ENCODE measurements at places on chromosomes 2 and 18.
A peak's percentile ranks its signal among the peaks of the same experiment; 100 is the strongest.

DNA sequence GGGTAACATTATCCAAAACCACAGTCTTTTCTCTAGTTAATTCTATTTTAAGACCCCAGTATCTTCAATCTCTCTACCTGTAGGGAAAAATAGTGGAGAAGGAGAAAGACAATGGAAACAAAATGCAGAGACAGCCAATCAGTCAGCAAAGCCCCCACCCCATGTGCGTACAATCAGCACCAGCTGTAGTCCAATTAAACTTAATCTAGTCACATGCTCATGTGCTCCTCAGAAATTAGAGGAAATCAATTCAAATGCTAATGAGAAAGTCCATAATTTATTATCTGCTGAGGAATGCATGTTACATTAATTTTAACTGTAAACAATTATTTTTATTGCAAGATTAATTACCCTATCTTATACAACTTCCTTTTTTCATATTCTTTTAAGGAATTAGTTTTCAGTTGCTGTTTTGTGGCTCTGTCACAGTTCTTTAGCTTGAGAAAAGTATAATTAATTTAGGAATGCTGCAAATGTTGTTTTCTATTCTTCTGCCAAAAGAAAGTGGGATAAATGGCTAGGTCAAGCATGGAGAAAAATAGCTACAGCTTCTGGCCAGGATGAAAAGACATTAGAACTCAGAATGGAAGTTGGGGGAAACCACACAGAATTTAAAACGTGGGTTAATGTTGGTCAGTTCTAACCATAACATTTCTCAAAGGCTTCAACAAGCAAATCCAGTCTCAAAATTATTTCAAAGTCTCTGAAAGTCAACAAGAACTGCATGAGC, 232.4 kb upstream of the HNRNPA3 start:
- DNase-seq: no peak

GRCh38 chr2:68487773-68488355, 20.5 kb downstream of the APLF start:
- peak; percentile 28 for DNase-seq

- DNase-seq: no peak
Observed at GRCh38 chr2:191891656-191892055, 44.8 kb upstream of the CAVIN2 start.

DNA sequence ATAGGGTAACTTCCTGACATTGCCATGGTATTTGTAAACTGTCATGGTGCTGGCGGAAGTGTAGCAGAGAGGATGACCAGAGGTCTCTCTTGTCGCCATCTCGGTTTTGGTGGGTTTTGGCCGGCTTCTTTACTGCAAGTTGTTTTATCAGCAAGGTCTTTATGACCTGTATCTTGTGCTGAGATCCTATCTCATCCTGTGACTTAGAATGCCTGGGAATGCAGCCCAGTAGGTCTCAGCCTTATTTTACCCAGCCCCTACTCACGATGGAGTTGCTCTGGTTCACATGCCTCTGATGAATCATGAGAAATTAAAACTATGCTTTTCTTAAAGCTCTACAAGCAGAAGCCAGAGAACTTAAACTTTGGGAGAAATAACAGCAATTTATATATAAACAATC, 12.7 kb upstream of the NFU1 start:
- no peak for DNase-seq

- DNase-seq: no peak
Observed at GRCh38 chr2:150625303-150625702, 137.8 kb upstream of the RND3 start.

- DNase-seq: no peak
Observed at GRCh38 chr18:30280186-30280585, 762.4 kb downstream of the DSC3 start.

- DNase-seq: no peak
Observed at GRCh38 chr2:206989311-206989710, 50.0 kb downstream of the CPO start.

GRCh38 chr2:129233751-129234406, 745.6 kb upstream of the RAB6C start:
- DNase-seq: no peak

- no peak for DNase-seq
Observed at GRCh38 chr2:238518172-238518820, 91.6 kb downstream of the ASB1 start.

- DNase-seq: no peak
Observed at GRCh38 chr2:102094917-102095316, 47.6 kb upstream of the IL1R1 start.

DNA sequence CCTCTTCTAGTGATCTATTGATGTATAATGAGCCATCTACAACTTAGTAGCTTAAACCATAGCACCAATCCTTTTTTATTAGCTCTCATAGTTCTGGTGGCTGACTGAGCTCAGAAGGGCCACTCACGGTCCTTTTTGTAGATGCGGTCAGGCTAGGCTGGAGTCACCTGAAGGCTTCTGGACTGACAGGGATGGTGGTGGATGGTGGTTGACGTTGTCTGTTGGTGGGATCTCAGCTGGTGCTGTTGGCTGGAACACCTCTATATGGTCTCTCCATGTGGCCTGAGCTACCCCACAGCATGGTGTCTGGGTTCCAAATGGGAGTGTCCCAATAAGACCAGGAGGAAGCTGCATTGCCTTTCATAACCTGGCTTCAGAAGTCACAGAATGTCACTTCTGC, 68.0 kb downstream of the BCL2L11 start:
- DNase-seq: no peak

DNA sequence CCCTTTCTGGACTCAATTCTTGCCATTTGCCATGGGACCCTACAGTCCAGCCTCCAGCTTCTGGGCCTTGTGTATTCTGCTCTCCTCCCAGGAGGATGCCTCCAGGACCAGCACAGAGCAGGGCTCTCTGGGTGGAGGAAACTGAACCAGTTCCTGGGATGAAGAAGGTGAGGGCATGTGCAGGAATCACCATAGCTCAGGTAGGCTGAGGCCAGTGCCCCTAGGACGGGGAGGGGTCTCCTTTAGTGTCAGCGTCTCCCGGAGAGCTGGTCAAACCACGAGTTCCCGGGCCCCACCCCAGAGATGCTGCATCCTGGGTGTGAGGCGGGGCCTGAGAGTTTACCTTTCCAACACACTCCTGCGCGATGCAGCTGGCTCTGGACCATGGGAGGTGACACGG, 5.8 kb upstream of the PRELID3A start:
- DNase-seq: no peak

- DNase-seq: no peak
Observed at GRCh38 chr2:15909736-15910135, 30.6 kb upstream of the MYCN start.

DNA sequence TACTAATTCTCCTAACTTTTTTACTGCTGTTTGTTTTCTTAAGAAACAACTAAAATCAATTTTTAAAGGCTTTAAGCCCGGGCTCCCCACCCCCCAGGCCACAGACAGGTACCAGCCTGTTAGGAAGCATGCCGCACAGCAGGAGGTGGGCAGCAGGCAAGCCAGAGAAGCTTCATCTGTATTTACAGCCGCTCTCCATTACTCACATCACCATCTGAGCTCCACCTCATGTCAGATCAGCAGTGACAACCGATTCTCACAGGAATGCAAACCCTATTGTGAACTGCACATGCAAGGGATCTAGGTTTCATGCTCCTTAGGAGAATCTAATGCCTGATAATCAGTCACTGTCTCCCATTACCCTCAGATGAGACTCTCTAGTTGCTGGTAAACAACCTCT, 517.0 kb downstream of the NRXN1 start:
- no peak for DNase-seq

GRCh38 chr2:17322461-17322860, 195.8 kb downstream of the RAD51AP2 start:
- no peak for DNase-seq

DNA sequence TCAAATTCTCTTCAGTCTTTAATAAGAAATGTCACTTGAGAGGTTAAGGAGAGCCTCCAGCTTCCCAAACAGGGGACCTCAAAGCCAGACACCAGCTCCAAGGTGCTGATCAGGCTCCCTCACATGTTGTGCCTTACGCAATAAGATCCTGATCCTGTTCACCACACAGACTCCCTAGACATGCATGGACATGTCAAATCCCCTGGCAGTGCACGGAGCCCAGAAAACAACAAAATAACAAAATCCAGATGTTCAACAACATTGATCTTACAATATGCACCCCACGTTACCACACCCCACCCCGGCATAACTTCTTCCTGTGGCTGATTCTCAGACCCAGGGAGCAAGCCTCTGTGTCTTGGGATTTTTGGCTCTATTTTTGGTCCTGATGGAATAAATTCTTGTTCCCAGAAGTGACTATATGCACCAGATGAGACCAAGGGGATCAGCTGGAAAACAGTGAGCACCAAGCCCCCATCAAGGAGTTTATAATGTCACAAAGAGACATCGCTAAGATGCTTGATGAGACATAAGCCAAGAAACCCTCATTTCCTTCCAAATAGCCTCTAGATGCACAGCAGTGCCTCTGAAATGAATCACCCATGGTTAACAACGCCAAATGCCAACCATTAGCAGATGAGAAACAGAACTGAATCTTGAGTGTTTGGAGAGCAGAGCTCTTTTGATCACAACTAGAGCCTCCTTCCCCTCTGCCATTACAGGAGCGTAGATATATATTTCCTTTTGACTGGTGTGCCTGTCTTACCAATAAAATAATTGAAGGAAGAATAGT, 198.2 kb downstream of the PRKCE start:
- no peak for DNase-seq

DNA sequence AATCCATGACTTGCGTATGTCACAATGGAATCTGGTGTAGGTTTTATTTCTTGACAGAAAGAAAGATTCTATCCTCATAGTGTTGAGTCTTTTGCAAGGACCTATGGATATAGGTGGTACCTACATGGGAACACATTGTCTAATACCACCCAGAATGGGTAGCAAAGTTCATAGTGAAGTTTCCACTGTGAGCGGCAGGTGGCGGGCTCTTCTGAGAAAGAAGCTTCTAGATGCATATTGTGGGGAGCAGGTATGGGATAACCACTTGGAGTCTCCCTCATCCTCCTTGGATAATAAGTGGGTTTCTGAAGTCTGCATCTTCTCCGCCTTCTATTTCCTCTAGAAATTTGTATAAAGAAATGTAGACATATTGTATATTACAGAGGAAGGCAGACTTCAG, 44.9 kb downstream of the LINC00305 start:
- no peak for DNase-seq

- DNase-seq: no peak
Observed at GRCh38 chr2:170509452-170510193, 205.5 kb upstream of the SP5 start.

GRCh38 chr2:170425281-170425751, 247.4 kb downstream of the MYO3B start:
- DNase-seq: no peak

DNA sequence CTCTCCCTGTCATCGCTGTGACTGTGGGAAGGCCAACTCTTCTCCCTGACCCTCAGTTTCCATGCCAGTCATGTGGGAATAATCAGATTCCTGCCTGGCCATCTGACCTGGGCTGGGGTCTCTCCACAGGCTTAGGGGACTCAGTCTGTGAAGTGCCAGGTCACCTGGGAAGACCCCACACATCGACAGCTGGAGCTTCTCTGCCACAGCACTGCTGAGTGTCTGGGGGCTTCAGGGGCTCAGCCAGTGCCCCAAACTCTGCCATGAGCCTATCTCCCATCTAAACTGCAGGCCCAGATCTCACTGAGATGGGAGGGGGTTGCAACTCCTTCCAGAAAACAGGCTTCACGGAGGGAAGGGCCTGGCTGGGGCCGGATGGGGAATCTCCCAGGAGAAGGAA, 42.0 kb upstream of the OTOS start:
- DNase-seq: no peak

GRCh38 chr18:683531-683930, 26.1 kb downstream of the TYMS start:
- no peak for DNase-seq

- DNase-seq: no peak
Observed at GRCh38 chr2:42648796-42649195, 80.4 kb downstream of the MTA3 start.

DNA sequence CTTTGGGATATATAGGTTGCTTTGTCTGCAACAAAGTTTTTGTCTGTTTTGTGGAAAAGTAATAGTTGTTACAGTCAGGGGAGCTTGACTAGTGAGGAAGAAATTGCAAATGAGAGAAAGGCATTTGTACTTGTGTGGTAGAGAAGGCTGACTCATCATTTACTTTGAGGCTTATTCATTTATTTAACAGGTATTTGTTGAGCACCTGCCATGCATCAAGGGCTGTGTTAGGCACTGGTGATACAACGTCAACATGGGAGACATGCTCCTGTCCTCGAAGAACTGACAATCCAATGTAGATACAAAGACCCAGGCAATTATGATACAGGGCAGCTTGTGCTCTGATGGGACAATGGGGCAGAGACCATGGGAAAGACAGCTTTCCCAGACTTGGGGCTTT, 79.5 kb downstream of the UPP2 start:
- no peak for DNase-seq

- DNase-seq: no peak
Observed at GRCh38 chr18:55934821-55935220, 346.8 kb upstream of the TCF4 start.

- no peak for DNase-seq
Observed at GRCh38 chr2:223647258-223647952, 45.2 kb upstream of the SCG2 start.

DNA sequence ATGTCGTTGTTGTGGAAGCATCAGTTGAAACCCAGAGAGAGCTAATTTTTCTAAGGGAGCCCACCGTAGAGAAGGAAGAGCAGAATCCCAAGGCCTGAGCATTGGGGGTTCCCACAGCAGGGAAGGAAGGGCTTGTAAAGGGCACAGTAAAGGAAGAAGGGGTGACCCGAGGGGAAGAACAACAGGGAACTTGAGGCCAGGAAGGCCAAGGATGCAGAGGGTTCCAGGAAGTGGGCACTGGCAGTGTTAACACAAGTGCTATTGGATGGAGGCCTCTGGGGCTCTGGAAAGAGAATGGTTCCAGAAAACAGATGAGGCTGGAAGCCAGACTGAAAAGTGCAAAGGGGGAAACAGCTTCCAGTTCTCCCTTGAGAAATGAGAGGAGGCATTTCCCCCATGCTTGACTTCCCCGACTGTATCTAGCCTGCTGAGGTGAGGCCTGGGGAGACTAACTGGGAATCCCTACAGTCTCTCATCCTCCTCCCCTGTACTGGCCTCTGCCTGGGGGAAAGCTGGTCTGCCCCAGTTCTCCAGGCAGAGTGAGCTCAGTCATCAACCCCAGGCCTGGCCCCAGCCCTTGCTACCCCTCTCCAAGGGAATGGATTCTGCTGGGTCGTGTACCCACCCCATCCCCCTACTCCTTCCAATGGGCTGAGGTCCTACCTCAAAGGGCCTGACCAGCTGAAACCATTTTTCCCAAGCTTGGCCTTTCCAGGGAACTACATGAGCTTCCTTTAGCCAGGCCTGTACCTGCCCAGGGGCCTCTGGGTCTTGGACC, 43.2 kb upstream of the MRPL33 start:
- no peak for DNase-seq

- DNase-seq: no peak
Observed at GRCh38 chr2:8587920-8588830, 93.7 kb upstream of the ID2 start.

Data from frontal cortex (tissue), 4 donors.